Activated naive CD4-positive, alpha-beta T cell treated with anti-CD3 and anti-CD28 coated beads, Interleukin-2, amount 50 U/mL, for 72 hours (primary cell): ENCODE measurements at places on chromosomes 6 and 20.

- no peak for DNase-seq
These were observed 86.7 kb upstream of the STMND1 start for GRCh38 chr6:17015144-17015543.

GRCh38 chr6:152462716-152463115 lies 174.4 kb downstream of the SYNE1 start:
- DNase-seq = no peak

GRCh38 chr6:149856256-149856994 lies 7.7 kb downstream of the LRP11 start:
- DNase-seq = no peak

DNA sequence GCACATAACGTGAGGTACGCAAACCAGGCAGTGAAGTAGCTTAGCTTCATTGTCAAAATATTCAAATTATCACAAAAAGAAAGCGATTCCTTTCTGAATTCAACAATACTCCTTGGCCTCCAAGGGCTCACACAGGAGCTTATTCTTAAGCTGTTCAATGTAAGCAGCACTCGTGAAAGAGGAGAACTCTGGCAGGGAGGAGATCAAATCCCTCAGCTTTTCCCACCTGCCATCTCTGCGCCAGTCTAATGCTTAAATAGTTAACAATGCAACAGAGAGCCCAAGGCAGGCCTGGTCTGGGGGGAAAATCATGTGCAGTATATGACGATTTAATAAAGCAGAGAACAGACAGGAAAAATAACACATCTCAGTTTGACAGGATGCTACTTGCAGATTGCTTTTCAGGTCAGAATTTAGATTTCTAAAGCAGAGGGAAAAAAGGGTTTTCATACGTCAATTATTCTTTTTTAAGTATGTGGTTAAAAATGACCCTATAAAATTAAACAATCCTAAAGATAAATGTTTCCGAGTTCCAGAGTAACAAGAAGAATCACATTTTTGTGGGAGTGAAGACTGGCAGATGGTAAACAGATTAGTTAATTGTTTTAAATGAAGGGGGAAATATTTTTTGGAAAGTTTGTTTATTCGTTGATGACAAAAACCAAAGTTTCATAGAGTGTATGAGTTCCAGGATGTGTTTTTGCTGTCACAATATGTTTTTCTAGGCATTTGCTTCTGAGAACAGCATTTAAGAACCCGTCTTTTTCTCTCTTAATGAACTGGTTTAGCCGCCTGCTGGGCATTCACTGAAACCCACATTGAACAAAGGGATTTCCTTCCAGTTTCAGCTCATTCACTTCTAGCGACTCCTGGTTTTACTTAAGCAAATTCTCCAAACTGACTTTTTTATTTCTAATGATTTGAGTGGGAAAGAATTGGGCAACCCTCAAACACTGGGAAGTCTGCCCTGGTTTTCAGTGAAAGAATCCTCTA lies 45.9 kb downstream of the PLAGL1 start:
- DNase-seq = no peak

GRCh38 chr20:62785393-62785792 lies 10.9 kb upstream of the MRGBP start:
- no peak for DNase-seq

- no peak for DNase-seq
These were observed 118.1 kb downstream of the MYB start for GRCh38 chr6:135299256-135299655.

GRCh38 chr6:114024746-114025145 lies 53.8 kb upstream of the HDAC2 start:
- DNase-seq = no peak

- no peak for DNase-seq
These were observed 160.5 kb downstream of the THBS2 start for GRCh38 chr6:169093066-169093723.

DNA sequence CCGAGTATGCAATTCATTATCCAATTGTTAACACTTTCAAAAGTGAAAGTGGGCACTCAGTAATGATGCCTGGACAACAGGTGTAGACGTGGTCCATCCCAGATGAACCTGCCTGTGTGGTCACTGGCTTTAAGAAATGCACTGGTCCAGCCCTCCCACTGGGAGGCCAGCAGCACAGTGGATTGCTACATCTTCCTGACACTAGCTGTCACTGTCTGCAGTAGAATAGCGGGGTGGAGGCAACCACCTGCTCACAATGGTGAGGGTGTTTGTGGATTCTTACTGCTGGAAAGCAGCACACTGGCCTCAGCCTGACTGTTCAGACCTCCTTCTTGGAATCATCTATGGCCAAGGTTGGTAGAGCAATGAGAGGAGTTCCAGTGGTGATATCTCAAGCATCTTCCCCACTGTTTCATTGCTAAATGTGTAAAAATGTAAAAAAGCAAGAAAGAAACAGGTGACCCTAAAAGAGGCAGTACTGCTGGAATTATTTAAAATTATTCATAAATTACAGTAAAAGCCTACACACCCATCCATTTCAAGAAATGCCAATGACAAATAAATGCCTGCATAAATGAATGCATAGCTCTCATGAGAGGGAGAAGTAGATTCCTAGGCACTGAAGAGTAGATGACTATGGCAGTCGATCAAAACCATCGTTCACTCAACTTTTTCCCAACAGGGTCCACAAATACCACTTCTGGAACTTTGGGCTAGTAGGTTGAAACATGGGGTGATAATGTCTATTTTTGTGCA lies 228.0 kb upstream of the PLN start:
- no peak for DNase-seq

- DNase-seq = no peak
These were observed 36.6 kb downstream of the ADGRF4 start for GRCh38 chr6:47734831-47735481.

DNA sequence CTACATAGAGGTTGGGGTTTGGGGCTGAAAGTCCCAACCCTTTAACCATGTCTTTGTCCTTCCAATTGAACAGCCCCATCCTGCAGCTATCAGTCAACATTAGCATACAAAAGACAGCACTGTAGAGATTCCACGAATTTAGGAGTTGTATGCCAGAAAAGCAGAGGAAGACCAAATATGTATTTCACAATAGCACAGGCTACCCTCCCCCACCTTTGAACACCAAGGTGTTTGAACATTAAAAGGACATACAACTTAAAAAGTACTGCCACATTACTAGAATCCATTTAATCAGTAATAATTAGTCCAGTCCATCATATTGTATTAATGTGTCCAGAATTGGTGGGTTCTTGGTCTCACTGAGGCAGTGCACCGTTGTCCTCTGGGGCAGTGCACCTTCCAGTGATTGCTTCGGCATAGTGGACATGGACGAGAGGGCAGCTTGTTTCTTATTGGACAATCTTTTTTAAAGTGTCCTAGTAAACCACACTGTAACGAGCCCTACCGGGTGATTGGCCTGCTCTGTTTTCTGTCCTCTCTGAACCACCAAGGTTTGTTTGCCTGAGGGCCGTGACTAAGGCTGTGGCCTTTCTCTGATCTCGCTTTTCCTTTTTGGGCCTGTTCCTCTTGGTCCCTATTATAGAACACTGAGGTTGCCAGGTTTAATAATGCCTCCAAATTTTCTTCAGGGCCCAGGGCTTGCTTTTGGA lies 36.4 kb downstream of the GSTA4 start:
- DNase-seq = no peak
